ENCODE measurements at places on chromosomes 1 and 21. TPM values are rescaled to one million over a fixed set of nuclear protein-coding genes. Genes with fewer than 3 reads are reported as not detected.

OR2T35 gene
- not detected for total RNA-seq

TGFBR3 gene
- total RNA-seq: 14.5 TPM

DNA sequence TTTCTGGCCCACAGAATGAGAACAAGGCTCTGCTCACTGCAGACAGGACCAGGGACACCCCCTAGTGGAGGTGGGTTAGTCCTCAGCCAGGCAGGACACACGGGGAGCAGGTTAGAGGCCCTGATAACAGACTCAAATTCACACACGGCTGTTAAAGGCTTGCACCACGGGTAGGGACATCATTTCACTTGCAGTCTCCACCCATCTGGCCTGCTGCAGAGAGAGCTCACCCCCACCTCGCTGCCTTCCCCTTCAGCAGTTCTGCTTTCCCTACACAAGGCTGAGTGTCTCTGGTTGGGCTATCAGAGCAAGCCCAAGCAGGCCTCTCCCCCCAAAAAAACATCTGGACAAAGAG lies 20.6 kb downstream of the MEF2D start:
- no peak for DNase-seq

WDR64 gene
- total RNA-seq: not detected

- no peak for DNase-seq
These were observed 55.0 kb downstream of the NTMT2 start for GRCh38 chr1:170200621-170201397.

DNA sequence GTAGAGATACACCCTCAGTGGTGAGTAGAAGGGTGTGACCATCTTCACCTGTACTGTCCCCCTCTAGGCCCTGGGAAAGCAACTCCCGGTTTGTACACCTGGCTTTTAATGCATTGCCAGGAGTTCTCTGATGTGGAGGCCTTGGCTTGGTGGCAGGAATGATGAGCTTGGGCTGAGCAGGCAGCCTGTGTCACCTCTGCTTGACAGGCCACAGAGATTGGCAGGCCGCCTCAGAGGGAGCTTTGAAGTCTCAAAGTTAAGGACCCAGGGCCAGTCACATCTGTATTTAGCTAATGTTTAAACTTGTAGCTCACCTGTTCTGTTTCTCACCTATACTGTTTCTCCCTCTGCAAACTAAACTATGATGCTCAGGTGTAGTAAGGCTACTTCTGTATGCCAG lies 28.5 kb downstream of the HUNK start:
- DNase-seq: no peak

TTC4 gene
- 25.2 TPM for total RNA-seq

DNA sequence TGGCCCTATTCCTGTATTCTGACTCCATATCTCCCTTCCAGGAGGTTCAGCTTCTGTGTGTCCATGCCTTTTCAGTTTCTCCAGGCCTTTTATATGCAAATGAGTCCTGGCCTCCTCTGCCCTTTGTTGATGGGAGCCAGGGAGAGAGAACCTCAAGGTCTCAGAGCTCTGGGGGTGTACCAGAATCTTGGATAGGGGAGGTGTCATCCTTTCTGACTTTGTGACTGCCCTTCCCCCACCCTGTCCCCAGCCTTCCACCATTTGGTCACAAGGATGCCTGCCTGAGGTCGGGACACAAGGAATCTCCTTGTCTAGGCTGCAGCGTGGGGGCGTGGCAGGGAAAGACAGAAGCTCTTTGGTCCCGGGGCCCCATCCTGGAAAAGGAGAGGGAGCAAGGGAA lies 18.6 kb downstream of the LURAP1 start:
- DNase-seq: no peak

- DNase-seq: no peak
These were observed 38.8 kb downstream of the ERG start for GRCh38 chr21:38459490-38459889.

CTNNBIP1 gene
- 36.9 TPM for total RNA-seq

DNA sequence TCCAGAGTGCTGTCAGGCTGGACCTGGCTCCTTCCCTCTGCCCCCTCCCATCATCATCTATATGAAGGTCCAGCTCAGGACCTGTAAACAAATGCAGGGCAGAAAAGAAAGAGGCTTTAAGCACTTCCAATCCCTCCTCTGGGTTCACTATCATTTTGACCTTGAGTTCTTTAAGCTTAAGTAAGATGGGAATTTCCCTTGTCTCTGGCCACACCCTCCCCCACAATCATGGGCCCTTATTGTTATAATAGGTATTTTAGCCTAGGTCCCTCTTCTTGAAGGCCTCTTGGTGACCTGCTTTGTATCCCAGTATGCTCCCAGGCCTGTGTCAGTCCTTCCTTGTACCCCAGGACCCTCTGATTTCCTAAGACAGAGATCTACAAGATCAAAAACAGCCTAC lies 45.1 kb upstream of the EPS15 start:
- no peak for DNase-seq

C1QA gene
- 0.41 TPM for total RNA-seq

GRCh38 chr1:16012590-16013219 lies 5.1 kb downstream of the HSPB7 start:
- no peak for DNase-seq

- DNase-seq: no peak
These were observed 101.8 kb downstream of the NFIA start for GRCh38 chr1:61184040-61184713.

GRCh38 chr1:226723657-226724532 lies 15.2 kb downstream of the ITPKB start:
- DNase-seq: no peak

GRCh38 chr21:39843483-39843882 lies 23.8 kb upstream of the PCP4 start:
- no peak for DNase-seq

GRCh38 chr1:158257888-158258287 lies 3.7 kb downstream of the CD1A start:
- DNase-seq: no peak

- no peak for DNase-seq
These were observed 633 bp upstream of the RFX5 start for GRCh38 chr1:151347523-151348246.

DNA sequence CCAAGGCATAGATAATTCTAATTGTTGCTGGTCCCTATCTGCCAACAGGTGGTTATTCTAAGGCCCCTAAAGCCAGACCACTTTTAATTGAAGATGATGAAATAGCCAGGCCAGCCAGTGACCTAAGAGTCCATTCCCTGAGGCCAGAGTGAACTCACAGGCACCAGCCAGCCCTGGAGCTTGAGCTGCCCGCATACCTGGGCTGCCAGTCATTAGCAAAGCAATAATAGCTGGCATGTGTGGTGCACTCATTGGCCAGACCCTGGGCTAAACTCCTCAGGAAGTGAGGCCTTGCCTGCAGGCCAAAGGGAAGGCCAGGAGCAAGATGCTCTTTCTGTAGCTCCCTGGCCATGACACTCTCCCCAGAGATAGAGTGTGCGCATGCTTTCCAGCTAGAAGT lies 180.4 kb upstream of the KLHDC7A start:
- DNase-seq: no peak

DNA sequence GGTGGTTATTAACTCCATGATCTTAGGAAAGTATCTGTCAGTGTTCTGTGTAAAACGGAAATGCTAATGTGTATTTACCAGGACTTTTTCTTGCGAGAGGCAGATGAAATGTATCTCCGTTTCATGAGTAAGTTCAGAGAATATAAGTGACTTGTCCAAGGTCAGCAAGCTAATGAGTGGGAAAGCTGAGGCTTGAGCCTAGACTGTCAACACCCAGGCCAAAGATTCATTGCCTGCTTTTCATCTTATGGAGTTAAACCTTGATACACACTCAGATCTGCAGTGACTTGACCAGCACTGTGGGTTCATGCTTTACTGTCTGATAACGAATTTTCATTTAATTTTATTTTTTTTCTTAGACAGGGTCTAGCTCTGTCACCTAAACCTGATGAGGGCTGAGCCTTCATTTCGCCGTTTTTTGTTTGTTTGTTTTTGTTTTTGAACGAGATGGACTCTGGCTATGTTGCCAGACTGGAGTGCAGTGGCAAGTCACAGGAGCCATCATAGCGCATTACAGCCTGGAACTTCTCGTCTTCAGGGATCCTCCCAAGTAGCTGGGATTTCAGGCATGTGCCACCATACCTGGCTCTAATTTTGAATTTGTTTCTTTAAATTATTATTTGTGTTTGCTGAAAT lies 918 bp upstream of the JTB start:
- DNase-seq: no peak

PPP1R15B gene
- 51.1 TPM for total RNA-seq

- no peak for DNase-seq
These were observed 58.6 kb upstream of the USP25 start for GRCh38 chr21:15671188-15671587.

PODN gene
- total RNA-seq: 0.23 TPM

GRCh38 chr1:78603206-78603605 lies 17.0 kb upstream of the IFI44L start:
- DNase-seq: no peak

DNA sequence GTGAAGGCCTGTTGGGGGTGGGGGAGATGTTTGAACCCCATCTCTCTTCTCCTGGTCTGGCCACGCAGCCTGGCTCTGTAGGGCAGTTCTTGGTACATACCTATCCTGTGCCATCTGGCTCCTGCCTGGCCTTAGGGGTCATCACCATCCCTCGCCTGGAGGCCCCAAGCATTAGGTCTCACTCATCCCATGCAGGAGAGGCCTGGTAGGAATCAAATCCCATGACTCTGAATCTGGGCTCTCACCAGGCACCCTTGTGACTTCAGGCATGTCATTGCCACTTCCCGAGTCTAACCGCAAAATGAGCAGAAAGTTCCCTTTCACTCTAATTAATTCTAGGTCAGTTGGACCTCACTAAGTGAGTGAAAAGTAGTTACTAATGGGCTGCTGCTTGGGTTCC lies 37.2 kb downstream of the ETNK2 start:
- no peak for DNase-seq

DNA sequence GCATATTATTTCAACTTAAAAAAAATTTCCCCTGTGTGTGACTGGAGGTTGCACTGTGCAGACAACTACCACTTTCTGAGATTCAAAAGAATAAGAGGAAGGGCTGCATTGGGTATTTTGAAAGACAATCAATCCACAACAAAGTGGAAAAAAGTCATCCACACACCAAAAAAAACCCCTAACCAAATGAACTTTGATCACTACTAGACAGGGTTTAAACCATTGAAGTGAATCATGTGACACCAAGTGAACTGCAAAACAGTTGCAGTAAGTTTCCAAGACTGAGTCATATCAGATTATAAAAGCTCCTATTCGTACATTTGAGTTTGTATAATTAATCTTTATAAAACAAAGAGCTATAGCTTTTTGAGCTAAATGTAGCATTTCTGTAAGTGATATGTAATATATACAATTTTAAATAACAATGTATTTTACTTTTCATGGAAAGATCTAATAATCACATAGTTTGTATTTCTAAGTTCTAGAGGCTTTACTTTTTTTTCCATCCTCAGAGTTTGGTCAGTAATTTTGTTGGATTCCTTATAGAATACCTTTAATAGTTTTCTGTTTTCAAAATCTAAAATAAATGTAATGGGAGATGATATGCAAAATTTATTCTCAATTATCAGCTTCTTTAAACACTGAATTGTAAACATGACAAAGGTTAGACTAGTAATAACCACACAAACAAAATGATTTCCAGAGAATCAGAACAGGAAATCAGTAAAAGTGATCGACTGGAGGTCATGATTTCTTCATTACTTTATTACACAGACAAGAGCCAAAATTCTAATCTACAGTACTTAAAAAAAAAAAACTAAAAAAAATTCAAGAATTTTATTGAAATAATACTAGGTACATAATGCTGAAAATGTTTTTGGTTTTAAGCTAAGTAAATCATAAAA lies 50.5 kb upstream of the GFI1 start:
- no peak for DNase-seq

DNA sequence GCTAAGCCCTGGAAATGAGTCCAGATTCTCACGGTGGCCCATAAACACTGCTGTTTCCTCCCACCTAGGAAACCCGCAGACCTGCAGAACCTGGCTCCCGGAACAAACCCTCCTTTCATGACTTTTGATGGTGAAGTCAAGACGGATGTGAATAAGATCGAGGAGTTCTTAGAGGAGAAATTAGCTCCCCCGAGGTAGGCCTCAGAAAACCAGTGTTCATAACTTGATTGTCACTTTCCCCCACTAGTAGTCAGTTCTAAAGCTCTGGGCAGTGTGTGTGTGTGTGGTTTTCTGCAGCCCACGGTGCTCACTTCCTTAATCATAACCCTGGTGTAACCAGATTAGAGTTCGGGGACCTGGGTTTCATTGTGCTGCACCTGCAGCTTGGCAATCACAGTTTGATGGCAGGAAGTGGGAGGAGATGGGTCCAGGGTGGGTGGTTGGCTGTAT lies 39.1 kb downstream of the CLIC6 start:
- no peak for DNase-seq

DNA sequence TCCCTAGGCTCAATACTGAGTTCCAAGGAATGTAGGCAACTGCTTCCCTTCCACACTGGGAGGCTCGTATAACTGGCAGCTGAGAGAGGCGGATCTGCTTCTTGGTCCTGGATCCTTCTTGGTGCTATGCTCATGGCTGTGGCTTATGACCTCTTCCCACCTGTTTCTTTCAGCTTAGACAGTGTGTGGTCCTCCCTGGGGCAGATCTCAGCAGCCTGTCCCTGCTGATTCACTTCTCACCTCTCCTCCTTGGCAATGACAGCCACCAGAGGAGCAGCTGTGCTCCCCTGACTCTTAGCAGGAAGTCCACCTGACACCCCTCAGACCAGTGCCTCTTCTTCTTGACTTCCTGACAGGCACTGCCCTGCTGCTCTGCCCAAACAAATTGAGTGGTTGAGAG lies 75.1 kb upstream of the PTGFRN start:
- DNase-seq: no peak

DNA sequence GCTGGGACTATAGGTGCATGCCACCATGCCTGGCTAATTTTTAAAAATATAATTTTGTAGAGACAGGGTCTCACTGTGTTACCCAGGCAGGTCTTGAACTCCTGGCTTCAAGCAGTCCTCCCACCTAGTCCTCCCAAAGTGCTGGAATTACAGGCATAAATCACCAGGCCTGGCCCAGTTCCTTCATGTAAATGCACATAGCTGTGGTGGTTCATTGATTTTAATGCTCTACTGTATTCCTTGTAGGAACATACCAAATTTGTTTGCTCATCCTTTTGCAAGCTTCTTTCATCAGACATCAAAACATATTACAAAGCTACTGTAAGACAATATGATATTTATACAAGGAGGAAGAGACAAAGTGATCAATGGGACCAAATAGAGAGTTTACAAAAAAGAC lies 237.5 kb upstream of the ESRRG start:
- no peak for DNase-seq

SLC35F3 gene
- total RNA-seq: 19.1 TPM
